ENCODE measurements at places on chromosomes 12 and 14. TPM values are rescaled to one million over a fixed set of nuclear protein-coding genes. Genes with fewer than 3 reads are reported as not detected.

The OVCH1 gene
- not detected for polyA plus RNA-seq

The NEUROD4 gene
- polyA plus RNA-seq: not detected

The TSPAN11 gene
- 1.8 TPM for polyA plus RNA-seq

The ATN1 gene
- polyA plus RNA-seq: 119 TPM

The OAS3 gene
- polyA plus RNA-seq: 7.3 TPM

The MAP3K9 gene
- 0.24 TPM for polyA plus RNA-seq

The MFAP5 gene
- 7.9 TPM for polyA plus RNA-seq

The BATF gene
- 1.2 TPM for polyA plus RNA-seq

The RCOR1 gene
- polyA plus RNA-seq: 8.8 TPM

The SPATS2 gene
- polyA plus RNA-seq: 13.4 TPM

The RNF212B gene
- polyA plus RNA-seq: 0.06 TPM

The BMP4 gene
- polyA plus RNA-seq: 8.9 TPM

The HOTAIR gene
- polyA plus RNA-seq: not detected

The NPFF gene
- 2.6 TPM for polyA plus RNA-seq

The NYNRIN gene
- polyA plus RNA-seq: 3.8 TPM

The KSR2 gene
- polyA plus RNA-seq: under 0.01 TPM

The DIO3 gene
- polyA plus RNA-seq: 13.5 TPM

The CMKLR1 gene
- polyA plus RNA-seq: 5.3 TPM

The FOXN4 gene
- polyA plus RNA-seq: not detected

The DLGAP5 gene
- polyA plus RNA-seq: 0.12 TPM

The GPR135 gene
- 0.79 TPM for polyA plus RNA-seq

The KRT79 gene
- 1.0 TPM for polyA plus RNA-seq

The GARIN6 gene
- polyA plus RNA-seq: not detected

The RNFT2 gene
- polyA plus RNA-seq: 0.30 TPM

The MGP gene
- 417 TPM for polyA plus RNA-seq

The DAO gene
- polyA plus RNA-seq: not detected

The KCNJ8 gene
- 11.5 TPM for polyA plus RNA-seq

The SOAT2 gene
- polyA plus RNA-seq: 0.08 TPM

The CD69 gene
- 9.8 TPM for polyA plus RNA-seq

The APOLD1 gene
- polyA plus RNA-seq: 44.6 TPM

The GLS2 gene
- polyA plus RNA-seq: 0.71 TPM

The PTHLH gene
- 0.61 TPM for polyA plus RNA-seq

The POTEM gene
- not detected for polyA plus RNA-seq
